ENCODE measurements at places on chromosomes 5 and 9.
A peak's percentile ranks its signal among the peaks of the same experiment; 100 is the strongest.

DNA sequence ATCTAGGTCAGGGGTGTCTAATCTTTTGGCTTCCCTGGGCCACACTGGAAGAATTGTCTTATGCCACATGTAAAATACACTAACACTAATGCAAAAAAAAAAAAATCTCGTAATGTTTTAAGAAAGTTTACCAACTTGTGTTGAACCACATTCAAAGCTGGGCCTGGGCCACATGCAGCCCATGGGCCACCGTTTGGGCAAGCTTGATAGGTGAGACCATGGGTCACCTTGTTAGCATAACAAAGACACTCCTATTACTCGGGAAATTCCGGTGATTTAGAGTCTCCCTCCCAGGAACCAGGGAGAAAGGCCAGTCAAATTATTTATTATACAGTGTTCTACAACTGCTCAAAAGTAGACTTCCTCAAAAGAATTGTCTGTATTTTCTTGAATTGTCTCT, 12.7 kb downstream of the RECK start:
- DNase-seq: no peak

GRCh38 chr9:127506814-127507750, 55.8 kb downstream of the LRSAM1 start:
- DNase-seq: no peak

- DNase-seq: no peak
Measured at GRCh38 chr9:69297300-69297980, 27.6 kb upstream of the ENTREP1 start.

DNA sequence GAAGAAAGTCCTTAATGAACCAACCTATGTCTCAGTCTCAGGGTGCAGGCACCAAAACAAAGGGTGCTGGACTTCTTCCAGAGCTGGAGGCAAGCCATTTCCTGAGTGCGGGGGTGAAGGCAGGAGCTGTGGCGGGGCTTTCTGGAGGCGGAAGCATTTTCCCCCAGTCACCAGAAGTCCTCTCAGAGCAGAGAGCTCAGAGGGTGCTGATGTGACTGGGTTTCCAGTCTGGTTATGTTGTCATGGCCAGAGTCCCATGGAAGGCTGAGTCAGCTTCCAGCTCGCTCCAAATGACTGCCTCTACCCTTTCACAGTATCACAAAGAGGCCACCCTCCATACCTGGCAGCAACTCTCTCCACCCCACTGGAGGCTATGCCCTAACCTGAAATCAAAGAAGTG, 86.0 kb downstream of the TRPC7 start:
- DNase-seq: no peak

DNA sequence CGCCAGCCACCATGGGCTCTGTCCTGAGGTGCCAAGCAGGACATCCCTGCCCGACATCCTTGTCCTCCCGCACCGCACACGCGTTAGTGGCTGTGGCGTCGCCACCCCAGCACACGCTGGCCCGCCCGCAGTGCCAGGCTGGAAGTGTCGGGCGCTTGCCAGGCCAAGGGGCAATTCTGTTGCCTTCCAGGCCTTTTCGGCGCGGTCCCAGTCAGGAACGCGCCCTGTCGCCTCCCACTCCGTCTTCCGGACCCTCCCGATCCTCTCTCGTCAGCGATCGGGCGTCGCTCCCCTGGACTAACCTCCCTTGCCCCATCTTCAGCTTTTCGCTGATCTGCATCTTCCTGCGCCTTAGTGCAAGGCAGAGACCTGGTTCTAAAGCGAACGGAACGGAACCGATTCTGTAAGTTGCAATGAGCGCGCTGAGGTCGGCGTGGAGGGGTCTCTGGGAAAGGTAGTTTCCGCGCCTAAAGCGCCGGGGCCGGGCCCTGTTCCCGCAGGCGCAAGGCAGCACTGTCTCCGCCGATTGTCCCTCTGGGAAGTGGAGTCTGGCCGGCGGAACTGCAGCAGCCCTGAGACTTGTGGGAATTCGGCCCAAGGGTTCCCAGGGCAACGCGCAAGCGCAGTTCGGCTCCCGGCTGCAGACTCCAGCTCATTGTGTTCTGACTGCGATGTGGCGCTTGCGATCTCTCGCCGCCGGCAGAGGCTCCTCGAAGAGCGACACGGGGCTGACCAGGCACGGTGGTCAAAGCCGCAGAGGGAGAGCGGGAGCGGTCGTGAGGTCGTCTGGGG, at the start of gene ZNF454:
Gene ZNF454 (plus strand): TSS at position 630 of the 792 bp plus-strand sequence. CDS start 1,594 bp downstream, outside the sequence.
- DNase-seq: no peak

GRCh38 chr9:82363682-82364081, 375.1 kb downstream of the SPATA31D1 start:
- no peak for DNase-seq

DNA sequence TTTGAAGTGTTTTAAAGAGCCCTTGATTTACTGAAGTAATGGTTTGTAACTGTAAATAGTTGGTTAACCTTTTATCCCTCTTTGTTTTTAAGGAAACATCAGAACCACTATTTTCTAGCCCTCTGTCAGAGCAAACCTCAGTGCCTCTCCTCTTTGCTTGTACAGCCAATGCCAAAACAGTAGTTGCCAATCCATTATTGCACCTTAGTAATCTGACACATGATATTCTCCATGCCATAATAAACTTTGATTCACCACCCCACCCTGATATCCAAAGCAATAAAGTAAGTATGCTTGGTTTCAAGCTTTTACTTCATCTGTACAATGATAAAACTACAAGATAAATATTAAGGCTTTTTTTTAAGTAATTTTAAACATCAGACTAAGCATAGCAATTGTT, 100.8 kb downstream of the DMXL1 start:
- DNase-seq: no peak

GRCh38 chr9:129576546-129577543, 44.1 kb downstream of the C9orf50 start:
- DNase-seq: no peak

DNA sequence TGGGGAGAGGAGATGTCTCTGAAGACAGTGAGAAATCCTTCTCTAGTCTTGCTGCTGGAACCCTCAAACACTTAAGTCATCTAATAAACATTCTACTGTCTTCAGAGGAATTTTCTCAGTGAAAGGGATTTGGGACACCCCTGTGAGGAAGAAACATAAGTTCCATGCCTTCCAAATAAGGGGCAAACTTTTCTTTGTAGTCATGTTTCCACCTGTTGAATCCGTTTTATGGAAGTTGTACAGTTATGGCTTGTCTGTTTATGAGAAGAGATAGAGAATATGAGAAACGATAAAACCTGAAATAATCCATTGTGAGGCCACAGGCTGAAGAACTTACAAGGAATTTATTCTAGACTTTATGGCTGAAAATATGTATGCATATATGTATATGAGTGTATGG, 49.6 kb downstream of the DOCK8 start:
- no peak for DNase-seq

DNA sequence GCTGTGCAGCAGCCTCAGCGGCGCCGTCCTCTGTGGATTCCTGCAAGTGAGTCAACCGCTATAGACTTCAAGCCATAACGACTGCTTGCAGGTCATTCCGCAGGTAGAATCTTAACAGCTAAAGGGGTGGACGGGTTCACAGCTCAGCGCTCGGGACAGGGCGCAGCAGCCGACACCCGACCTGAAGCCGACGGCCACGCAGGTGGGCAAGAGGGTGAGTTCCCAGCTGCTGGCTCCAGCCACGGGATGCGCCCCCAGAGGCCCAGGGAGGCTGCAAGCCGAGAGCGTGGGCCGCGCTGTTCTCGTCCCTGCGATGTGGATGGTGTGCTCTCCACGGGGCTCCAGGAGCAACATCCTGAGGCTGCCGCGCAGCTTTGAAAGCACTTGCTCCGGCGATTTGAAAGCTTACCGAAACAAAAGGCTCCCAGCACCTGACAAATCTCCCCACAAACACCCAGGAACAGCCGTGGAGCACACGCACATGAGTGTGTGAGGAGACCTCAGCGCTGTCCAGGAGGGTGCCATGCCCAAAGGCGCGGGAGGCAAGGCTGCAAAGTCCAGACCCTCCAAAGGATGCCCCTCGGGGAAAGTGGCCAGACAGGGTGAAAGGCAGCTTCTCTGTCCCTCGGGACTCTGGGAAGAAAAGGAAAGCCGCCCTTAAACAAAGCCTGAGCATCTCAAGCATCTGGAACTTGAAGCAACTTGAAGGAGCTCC, 48.7 kb downstream of the EXD3 start:
- DNase-seq: no peak

GRCh38 chr5:76446776-76447175, 43.7 kb downstream of the IQGAP2 start:
- DNase-seq: no peak

- no peak for DNase-seq
Measured at GRCh38 chr9:130296783-130297055, 31.2 kb downstream of the HMCN2 start.

DNA sequence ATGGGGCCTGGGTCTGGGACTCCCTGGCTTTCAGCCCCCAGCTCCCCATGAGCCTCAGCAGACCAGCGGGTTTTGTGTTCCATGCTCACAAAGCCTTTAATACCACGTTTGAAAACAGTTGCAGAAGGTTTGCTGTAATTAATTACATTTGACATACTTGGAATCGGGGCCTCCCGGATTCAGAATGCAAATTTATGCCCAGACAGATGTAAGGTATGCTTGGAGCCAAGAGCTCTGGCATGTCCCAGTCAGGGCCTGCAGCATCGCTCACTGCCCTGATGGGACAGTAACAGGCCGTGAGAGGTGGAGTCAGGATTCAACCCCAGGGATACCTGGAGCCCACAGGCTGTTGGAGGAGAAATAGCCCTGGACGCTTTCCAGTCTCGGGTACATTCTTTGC, 12.2 kb downstream of the ZNF618 start:
- no peak for DNase-seq

GRCh38 chr5:132260714-132261551, 3.4 kb downstream of the PDLIM4 start:
- no peak for DNase-seq

DNA sequence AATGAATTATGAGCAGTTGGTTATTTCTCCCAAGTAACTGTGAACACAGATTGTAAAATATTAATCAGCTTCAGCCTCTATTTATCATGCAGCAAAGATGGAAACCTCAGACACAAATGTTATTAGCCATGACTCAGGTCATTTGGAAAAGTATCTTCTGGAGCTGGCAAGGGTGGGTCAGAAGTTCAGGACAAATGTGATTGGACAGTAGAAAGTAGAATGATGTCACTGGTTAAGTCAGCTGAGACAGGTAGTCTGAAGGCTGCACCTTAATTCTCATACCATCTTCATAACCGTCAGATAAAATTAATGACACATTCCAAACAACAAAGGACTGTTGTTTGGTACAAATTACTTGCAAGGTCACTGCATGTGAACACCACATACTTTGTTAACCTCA, 140.2 kb downstream of the EMB start:
- no peak for DNase-seq

GRCh38 chr9:122821278-122821943, 7.0 kb downstream of the PDCL start:
- peak; percentile 93 for DNase-seq

DNA sequence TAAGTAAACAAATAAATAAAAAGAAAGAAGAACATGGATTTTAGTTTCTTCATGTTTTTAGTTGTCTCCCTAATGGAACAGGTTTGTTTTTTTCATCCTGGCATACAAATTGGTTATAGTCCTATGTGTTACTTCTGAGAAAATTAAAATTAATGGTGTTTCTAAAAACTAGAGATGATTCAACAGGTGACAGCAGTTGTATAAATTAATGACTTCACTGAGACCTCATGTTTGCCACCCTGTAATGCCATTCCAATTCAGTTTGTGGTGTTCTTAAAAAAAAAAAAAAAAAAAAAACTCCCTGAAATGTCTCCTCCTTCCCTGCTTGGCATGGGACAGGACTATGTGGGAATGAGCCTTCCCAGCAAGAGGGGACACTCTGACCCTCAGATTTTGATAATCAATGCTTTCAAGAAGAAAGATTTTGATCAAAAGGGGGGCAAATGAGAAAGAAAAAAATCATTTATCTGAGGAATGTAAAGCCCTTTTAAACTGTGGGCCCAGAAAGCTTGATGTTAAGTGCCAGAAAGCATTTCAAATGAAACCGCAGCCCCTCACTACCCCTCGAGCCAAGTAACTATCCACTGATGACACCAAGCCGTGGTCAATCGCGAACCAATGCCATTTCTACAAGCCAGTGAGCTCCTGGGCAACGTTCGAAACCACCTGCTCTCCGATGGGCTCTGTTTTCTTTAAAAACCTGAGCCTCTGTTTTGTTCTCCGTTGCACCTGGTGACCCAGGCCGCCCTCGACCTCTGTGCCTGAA, 941 bp downstream of the EXD3 start:
- no peak for DNase-seq

GRCh38 chr5:159913048-159913447, 3.2 kb upstream of the ADRA1B start:
- no peak for DNase-seq

DNA sequence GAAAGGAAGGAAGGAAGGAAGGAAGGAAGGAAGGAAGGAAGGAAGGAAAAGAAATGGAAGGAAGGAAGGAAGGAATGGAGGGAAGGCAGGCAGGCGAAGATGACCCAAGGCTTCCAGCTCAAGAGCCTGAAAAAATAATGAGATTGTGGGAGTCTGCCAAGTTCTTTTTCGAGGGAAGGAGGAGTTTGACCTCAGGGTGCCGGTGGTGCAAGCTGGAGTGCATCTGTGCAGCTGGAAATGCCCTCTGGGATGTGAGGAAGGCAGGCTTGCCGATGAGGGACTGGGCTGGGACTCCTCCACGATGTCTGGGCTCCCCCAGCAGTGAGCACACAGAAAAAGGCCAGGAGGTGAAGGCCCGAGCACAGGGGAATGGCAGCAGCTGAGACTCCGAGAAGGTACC, 154.9 kb upstream of the DAPK1 start:
- no peak for DNase-seq

DNA sequence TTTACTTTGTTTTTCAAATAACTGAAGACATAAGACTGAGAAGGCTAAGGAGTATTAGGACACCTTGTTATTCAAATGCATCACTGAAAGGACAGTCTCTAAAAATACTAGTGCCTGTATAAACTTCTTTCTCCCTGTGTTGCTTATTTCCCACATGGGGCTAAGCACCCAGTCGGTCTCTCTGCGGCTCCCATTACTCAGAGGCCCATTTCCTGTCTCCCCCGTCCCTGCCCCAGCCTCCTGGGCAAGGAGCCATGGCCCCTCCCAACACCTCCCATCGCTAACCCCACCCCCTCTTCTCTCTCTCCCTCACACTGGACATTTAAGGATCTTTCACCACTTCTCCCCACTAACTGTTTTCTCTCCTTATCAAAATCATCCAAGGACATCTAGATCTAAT, 81.9 kb downstream of the EBF1 start:
- peak; percentile 67 for DNase-seq

- DNase-seq: no peak
Measured at GRCh38 chr5:61974680-61975079, 331.3 kb upstream of the KIF2A start.

GRCh38 chr9:33348998-33349397, 53.4 kb downstream of the AQP7 start:
- no peak for DNase-seq

DNA sequence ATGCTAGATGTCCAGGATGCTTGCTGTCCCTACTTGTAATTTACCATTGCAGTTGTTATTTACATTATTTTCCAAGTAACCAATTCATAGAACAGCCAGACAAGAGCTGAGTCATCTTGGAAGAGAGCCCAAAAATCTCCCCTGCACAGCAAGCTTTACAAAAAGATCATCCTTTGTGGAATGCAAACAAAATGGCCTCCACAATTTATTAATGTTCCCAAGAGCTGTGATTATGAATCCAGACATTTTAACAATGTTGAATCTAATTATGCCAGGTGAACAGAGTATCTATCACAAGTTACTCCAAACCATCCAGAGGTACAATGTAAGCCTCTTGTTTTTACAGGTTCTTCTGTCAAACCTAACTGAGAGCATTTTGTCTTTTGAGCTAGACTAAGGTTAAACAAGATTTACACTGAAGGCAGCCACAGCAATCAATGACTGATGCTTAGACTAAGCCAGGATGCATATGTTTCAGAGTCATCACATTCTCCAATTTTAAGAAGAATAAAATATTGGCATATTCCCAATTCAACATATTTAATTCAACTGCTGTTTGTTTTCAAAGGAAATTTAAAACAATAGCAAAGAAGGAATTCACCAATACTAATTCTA, 95.3 kb upstream of the SLC12A2 start:
- DNase-seq: no peak

Measured in AML-193 (cell line).